CD4-positive, alpha-beta T cell treated with Interleukin-12 subunit alpha and Interleukin-12 subunit beta, for 1 hour (primary cell): ENCODE measurements at places on chromosomes 4 and X.
A peak's percentile ranks its signal among the peaks of the same experiment; 100 is the strongest.

- no peak for DNase-seq
Observed at GRCh38 chr4:82450966-82451755, 20.8 kb downstream of the ENOPH1 start.

- DNase-seq: peak; percentile 2
Observed at GRCh38 chr4:119493419-119493818, 135.2 kb downstream of the PDE5A start.

GRCh38 chr4:26962720-26963119, 102.1 kb downstream of the STIM2 start:
- DNase-seq: no peak

DNA sequence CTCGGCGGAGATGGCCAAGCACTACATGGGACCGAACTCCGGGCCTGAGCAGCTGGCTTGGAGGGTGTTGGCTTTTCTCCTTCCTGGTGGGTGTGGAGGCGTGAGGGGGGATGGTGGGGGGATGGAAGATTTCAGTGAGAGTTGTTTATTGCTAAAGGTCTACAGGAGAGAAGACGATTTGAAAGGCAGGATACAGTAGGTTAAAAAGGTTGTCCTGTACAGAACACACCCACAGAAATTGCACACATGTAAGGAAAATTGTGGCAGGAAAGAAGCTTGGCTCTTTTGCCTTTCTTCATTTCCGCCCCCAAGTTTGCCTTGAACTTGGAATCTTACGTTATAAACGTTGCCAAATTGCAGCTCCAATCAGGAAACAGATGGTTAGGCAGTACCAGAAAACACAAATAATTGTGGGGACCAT, 74.1 kb upstream of the STOX2 start:
- DNase-seq: no peak

DNA sequence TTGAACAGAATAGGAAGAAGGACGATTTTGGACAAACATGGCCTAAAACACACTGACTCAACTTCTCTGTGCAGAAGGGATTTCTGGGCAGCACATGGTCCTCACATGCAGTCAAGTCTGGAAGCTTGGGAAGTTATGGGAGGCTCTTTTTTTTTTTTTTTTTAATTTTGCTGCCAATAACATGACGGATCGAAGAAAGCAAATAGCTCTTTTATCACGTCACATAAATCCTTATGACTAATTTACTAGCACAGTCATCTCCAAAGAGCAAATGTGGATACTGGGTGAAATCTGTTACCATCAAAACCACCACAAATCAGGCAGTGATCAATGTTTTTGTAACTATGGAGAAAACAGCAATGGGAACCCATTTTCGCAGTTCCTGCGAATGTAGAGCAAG, 193.3 kb upstream of the FAM9B start:
- no peak for DNase-seq

DNA sequence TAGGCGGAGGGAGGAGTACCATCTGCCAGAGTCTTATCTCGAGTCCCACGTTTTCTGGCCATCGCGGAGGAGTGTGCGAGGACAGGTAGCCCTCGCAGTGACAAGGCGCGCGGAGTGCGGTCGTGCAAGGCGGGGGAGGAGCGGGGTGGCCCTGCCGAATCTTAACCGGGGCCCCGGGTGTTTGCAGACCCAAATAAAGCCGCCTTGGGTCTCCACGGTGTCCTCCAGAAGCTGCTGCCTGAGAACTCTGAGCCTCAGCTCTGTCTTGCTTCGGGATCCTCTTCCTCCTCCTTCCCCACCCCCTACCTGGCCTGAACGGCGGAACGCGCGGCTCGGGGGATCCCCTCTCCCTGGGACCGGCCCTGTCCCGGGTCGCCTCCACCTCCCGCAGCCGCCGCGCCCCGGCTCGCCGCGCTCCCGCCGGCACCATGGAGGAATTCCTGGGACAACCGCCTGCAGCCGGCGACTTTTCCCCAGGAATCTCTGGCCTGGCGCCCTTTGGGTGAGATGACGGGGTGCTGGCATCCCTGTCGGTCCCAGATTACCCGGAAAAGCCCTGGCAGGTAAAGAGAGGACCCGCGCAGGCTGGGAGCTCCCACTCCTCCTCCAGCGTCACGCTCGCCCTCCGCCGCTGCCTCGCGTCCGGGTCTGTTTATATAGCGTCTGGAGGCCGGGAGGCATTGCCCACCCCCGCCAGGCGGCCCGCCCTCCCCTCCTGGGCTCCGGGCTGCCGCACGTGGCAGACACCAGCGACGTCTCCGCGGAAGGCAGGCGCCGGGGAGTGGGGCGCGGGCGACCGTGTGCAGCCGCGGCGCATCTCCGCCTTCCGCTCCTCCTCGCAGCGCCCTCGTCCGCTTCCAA, at the start of gene GALNTL6:
GALNTL6 (plus strand) TSS at position 740 of the 861 bp plus-strand sequence.
- no peak for DNase-seq

DNA sequence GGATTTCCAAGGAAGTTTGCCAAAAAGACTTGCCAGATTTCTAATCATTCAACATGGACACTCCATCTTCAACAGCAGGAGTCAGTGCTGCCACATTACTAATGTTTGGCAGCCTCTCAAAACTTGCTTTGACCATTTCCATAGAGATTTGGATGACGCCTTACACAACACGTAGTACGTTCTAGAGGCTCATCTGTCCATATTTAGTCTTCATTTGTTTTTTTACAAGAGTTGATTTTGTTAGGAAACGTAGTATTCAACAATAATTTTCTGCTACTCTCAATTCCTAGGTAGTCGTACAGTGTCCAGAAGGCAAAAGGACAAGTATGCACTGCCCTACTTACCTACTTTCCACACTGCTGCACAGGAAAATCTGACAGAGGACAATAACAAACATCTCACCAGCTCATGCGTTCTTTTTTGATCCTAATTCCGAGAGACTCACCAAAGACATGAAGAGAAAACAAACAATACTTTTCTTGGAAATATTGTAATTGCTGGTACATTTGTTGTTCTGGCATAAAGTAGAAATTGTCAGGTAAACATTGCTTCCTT, 117.3 kb downstream of the SNCA start:
- no peak for DNase-seq

DNA sequence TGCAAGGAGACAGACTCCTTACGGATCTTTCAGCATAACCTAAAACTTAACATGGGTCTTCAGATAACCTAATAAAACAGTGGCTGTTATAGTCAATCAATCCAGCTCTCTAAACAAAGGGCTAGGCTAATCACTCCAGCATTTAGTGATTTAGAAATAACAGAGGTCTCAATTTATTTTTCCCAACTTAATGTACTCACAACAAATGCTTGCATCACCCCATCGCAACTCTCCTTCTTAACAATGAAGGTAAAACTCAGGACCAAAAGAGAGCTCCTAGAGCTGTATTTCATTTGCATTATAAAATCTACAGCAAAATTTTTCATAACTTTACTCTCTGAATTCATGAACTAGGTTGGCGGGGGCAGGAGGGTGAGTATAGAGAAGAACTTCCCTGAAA, 1.1 kb downstream of the LIN54 start:
- DNase-seq: no peak

DNA sequence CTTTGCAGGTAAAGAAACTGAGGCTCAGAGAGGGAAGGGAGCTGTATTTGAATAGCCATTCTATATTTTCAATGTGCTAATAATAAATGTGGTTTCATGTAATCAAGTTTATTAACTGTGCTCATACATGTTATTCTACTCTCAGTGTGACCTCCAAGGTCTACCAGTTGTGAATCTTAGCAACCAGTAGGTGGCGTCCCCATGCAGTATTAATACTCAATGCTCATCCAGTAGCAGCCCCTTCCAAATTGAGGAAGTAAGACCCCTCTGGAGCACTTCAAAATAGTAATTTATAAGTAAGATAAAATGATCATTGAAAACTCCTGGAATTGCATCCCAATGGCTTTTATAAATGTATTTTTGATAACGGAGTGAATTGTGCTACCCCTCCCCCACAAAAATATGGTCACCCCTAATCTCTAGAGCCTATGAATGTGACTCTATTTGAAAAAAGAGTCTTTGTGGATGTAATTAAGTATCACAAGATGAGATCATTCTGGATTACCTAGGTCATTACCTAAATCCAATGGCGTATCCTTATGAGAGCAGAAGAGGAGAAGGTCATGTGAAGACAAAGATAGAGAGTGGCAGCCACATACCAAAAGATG, 20.4 kb upstream of the SEPSECS start:
- peak; percentile 49 for DNase-seq

- no peak for DNase-seq
Observed at GRCh38 chr4:164304101-164304639, 449.8 kb upstream of the SMIM31 start.

- DNase-seq: no peak
Observed at GRCh38 chrX:22987452-22987851, 12.3 kb upstream of the DDX53 start.

DNA sequence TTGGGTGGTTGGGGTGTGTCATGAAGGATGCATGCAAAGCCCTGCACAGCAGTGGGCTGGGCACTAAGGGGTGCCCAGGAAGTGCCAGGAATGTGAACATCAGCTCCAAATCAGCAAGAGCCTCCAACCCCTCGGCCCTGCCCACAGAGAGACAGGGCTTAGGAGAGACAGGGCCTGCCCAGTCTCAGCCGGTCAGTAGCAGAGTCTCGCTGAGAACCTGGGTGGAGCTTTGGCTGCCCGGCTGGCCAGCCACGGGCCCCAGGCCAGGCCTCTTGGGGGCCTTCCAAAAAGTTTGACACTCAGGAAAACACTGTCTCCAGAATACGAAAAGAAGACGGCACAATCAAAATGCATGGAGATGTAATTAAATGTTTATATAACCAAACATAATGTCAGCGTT, 4.3 kb upstream of the MXD4 start:
- DNase-seq: no peak

- no peak for DNase-seq
Observed at GRCh38 chr4:26525136-26525770, 35.0 kb upstream of the CCKAR start.

- no peak for DNase-seq
Observed at GRCh38 chr4:185524888-185525863, 10.1 kb downstream of the PDLIM3 start.

- DNase-seq: no peak
Observed at GRCh38 chrX:140180585-140180984, 215.3 kb upstream of the CXorf66 start.

DNA sequence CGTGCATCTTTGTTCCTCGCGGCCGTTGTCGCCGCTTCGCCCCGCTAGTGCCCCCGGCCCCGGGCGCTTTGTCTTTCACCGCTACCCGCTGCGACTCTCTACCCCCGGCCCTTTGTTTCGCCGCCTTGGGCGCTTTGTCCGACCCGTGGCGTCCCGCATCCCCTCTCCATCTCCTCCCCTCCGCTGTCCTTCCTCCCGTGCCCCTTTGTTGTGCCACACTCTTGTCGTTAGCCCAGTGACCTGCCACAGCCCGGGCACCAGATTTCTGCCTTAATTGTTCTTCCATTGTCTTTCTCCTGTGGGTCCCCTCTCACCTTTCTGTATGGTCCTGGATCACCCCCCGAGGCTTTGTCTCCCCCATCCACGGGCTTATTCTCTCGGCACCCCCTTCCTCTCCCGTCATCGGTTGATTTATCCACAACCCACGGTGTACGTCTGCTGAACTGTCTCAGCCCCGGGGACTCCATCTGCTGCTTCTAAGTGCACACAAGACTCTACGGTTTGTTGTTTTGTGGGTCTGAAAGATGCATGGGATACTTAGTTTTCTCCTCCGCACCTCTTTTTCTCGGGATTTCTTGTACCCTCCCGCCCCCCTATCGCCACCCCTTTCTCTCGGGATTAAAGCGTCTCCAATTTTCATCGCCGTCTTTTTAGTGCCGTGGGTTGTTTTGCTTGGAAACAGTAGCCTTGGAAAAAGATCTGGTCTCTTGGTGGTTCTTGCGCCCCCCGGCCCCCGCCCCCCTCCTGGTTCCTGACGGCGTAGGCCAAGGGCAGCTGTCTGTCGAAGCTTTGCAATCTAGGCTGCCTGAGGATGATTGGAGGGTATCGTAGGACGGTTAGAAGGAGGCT, 783 bp downstream of the RBPJ start:
- peak; percentile 35 for DNase-seq
